ENCODE measurements at places on chromosomes 7 and 10.

DNA sequence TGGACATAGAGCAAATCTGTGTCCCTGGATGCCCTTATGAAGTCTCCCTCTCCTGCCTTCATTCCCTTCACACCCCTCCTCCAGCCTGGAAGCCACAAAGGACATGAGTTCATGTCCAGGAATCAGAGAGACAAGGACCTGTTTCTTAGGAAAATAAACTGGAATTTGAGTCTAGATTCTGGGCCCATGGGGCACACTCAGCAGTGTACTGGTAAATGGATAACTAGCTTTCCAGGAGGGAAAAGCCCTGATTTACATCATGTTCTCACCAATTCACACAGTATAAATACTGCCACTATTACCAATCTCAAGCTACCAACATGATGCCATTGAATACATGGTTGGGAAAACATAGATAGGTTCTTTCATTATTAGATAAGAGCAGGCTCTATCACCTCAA is 9.9 kb downstream of the FAM237B start:
- DNase-seq = no peak

- no peak for DNase-seq
Measured at GRCh38 chr7:107628461-107629064, 32.1 kb upstream of the SLC26A4 start.

GRCh38 chr7:4764402-4765007 is 10.9 kb upstream of the AP5Z1 start:
- DNase-seq = no peak

DNA sequence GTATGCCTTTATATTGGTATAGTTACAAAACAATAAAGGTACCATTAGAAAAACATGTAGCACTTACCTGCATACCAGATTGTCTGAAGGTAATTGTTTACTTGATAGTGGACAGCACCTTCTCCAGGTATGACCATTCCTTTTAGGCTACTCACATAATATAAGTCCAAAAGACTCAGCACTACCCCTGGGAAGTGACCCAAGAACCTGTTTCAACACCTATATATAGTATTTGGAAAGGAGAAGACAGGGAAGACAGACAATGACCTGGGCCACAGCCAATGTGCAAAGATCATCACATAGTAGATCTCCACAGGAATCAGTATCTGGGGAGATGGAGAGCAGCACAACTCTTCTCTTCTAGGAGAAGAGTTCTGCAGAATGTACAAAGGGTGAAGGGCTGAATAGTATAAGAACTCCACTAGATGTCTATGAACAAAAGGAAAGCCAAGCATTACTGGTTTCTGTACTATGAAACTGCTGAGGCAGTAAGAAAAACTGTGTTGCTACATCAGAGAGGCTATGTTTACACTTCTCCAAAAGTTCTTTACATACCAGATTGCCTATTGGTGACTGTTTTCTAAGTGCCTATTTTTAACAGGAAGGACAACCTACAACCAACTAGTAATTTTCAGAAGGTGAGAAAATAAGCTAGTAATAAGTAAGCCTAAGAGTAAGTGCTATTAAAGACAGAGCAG is 159.2 kb downstream of the BTAF1 start:
- DNase-seq = no peak

DNA sequence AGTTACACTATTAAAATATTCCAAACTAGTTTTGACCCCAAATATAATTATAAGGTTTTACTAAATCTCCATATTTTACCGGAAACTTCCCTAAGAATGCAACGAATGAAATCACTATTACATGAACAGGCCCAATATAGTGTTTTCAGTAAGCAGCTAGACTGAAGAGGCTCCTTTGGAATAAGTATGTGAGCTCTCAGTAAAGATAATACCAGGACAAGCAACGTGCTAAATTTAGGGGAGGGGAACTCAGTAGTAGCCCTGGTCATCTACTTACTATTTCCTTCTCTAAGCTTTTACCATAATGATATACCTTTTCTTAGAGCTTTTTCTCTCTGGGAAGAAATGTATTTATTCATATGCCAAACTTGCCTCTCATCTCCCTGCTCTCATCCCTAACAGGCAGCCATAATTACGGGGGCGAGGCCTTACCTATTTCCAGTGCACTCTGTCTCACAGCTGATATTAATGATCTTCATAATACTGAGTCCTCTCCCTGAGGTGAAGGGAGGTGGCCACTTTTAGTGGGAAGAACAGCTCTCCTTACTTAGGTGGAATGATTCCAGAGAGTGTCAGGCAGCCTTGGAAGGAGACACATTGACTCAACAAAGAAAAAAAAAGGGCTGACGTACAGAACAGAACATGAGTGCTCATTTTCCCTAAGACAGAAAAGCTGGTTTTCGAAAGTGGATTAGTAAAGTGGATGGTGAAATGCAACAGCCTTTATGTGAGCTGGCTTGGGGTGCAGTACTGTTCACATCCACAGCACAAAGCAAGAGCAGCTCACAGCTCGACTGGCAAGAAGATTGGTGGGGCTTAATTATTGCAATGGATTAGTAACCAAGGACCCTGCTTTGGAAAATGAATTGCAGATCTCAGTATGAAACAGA is 165.4 kb downstream of the GLI3 start:
- DNase-seq = no peak

- DNase-seq = no peak
Measured at GRCh38 chr7:14754631-14755030, 147.9 kb downstream of the DGKB start.

GRCh38 chr10:5892007-5892406 is 2.0 kb downstream of the FBH1 start:
- DNase-seq = no peak

GRCh38 chr10:113680190-113681111 is 739 bp downstream of the CASP7 start:
- DNase-seq = peak; percentile 74

DNA sequence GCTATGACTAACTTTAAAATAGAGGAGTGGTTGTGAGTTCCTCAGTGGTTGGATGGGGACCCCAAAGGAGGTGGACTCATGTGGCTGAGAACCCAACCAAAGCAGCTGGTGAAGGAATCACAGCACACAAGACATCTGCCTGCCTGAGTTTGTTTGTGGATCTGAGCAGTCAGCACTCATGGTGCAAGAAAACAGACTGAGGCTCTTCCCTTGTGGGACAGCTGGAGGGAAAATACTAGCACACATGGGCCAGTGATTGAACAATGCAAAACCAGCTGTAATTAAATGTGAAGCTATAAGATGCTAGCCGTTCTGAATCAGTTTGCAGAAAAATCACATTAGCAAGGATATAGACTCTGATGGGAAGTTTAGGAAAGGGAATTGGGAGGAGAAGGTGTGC is 707.3 kb downstream of the GRID1 start:
- DNase-seq = no peak

GRCh38 chr10:99930731-99931550 is 78.8 kb downstream of the DNMBP start:
- DNase-seq = no peak

- DNase-seq = no peak
Measured at GRCh38 chr7:138402749-138403148, 57.3 kb upstream of the TRIM24 start.

- DNase-seq = no peak
Measured at GRCh38 chr10:60283397-60283796, 106.3 kb downstream of the ANK3 start.

DNA sequence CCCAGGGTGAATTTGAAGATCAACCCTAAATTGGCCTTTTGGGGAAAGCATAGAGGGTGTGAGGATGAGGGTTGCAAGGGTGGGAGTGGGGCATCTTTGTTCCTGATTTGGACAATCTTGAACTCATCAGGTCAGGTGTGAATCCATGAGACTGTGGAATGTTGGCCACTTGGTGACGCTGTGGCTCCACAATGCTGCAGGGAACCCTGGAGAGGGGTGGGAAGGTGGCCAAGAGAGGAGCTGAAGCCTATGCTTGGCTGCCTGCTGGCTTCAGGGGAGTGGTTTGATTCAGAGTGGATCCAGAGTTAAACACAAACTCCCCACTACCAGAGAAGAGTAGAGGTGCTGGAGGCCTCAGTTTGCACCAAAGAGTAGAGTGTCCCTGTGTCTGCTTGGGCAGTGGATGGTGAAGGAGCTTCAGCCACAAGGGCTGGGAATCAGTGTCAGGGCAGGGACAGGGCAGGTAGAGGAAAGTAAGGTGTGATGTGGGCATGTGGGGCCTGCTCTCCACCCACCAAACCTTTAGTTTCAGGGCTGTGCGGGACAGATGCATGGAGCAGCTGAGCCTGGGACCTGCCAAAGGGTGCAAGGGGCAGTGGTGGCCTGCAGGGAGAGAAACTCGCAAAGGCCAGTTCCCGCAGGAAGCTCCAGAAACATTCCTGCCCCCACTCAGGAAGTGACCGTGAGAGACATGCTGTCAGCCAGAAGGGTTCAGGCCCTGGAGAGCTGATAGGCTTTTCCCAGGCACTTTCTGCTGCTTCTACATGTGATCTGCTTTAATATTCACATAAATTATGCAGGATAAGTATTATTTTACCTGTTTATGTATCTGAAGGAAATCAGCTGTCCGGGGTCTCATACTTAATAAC is 81.0 kb upstream of the PRSS58 start:
- no peak for DNase-seq

- no peak for DNase-seq
Measured at GRCh38 chr10:48543182-48543844, 61.6 kb downstream of the ARHGAP22 start.

- DNase-seq = no peak
Measured at GRCh38 chr10:110494532-110494931, 3.2 kb upstream of the DUSP5 start.

GRCh38 chr7:22671177-22671879 is 55.7 kb upstream of the IL6 start:
- no peak for DNase-seq

DNA sequence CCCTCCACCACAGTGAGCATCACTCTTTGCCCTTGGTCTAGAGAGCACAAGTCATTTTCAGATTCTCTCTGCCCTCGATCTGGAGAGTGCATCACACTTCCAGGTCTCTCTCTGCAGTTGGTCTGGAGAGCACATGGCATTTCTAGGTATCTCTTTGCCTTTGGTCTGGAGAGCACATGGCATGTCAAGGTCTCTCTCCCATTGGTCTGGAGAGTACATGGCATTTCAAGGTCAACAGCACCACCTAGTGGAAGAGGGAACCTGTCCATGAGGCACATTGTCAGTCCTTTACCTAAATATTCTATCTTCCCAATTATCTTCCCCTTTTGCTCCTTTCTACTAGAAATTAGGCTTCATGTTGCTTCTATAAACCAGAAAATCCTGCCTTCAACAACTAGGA is 1139.4 kb downstream of the XPNPEP1 start:
- DNase-seq = peak; percentile 83

DNA sequence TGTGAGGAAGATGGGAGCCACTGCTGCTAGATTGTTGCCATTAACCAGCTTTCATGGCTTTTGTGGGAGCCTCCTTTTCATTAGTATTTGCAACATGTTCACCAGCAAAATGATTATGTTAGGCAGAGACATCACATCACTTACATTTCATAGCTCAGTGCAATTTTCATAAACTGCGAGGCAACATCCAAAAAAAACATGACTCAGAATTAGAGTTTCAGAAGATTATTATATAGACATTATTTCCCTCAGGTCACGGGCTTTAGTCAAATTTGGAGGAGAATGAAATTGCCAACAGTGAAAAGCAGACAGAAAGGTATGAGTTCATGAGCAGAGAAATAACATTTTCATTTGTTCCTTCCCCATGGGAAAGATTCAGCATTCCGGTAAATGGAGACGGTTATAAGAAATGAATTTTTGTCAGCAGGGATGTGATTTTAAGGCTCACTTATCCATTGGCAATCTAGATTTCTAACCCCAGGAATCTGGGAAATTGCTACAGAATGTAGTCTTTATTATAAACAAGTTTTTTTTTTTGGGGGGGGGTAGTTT is 573.2 kb downstream of the AUTS2 start:
- DNase-seq = no peak

- no peak for DNase-seq
Measured at GRCh38 chr10:51241461-51241860, 167.2 kb downstream of the PRKG1 start.

DNA sequence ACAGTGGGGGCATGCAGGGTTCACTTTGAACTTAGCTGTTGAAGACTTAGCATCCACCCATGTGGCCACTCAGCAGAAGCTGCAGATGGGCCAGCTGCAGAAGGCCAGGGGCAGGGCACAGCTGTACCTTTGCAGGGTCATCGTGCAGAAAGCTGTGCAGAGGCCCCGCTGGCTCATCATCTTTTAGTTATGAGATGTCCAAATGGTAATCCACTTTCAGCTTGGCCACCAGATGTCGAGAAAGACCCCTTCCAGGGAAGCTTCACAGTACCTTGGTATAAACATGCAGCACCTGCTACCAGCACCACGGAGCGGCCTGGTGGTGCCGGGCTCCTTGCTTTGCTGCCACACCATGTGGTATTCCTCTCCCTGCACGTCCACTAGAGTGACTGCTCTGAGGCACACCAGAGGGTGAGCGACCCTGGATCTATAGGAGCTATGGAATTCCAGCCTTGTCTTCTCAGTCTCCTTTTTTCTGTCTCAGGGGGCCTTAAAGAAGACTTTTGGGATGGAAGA is 74.2 kb upstream of the LAMB4 start:
- no peak for DNase-seq

DNA sequence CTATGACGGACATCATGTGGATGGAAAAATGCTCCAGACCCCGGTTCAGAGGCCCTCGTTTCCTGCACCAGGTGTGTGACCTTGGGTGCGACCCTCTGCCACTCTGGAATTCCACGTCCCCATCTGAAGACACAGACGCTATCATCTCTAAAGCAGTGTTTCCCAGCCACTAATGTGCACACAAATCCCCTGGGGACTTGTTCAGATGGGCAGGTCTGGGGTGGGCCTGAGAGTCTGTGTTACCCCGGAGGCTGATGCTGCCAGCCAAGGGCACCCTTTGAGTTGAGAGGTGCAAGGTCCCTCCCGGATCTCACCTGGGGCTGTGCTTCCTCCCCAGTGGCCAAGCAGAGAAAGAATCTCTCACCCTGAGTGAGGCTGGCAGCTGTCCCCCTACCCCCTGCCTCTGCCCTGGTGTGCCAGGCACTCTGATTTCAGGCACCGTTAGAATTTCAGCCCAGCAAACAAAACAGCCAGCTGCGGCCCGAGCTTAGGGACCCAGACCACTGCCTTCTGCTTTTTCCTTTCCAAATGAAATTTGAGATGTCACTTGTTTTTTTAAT is 90.0 kb downstream of the SLIT1 start:
- no peak for DNase-seq

DNA sequence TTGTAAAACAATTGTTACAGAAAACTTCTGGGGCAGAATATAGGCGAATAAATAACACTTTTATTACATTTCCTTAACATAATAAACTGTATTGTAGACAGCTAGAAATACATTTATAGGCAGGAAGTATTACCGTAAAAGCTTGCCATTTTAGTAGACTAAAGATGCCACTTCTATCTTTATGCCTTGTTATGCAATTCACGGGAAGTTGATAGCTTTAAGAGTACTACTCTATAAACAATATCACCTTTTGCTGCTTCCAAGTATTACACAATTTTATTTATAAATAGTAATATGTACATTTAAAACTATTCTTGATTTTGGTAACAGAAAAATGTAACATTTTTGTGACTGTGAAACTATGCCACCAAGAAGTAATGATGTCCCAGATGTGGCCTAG is 37.9 kb downstream of the PALS2 start:
- no peak for DNase-seq

DNA sequence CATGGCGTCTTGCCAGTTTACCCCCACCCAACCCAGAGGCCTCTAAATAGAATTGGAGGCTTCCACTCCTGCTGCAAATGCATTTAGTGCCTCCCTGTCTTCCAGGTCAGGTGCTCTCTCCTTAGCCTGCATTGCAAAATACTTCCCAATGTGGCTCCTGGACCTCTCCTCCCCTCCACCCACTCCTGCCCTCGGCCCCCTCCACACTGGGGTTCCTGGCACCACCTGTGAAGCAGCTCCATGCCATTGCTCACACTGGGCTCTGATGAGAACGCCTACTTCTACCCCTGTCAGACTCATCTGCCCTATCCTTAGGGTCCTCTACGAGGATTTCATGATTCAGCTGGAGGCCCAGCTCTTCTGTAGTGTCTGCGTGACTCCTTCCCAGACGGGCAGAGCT is 37.4 kb downstream of the C10orf120 start:
- no peak for DNase-seq

Data from GM12865 (cell line).